ENCODE measurements at places on chromosomes 13 and 19.

DNA sequence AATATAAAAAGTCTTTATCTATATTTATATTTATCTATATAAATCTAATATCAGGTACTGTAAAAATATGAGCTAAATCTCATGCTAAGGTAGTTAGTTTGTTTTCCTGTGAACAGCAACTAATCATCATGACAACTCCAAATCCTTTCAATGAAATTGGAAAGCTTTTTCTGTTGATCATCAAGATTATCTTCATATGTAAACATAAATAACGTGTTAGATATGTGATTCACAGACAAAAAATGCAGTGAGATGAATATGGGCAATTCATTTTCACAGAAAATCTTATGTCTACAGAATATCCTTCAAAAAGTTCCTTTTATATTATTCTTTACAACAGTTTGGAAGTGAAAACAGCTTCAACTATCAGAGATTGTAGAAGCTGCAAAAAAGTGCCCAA, 41.7 kb upstream of the EEF1AKMT1 start:
- H3K27me3 ChIP-seq, result no peaks in the 10 kb centered on the region
- H3K27ac ChIP-seq, result no peak overlapping the region
- no peak for DNase-seq
- H3K4me3 ChIP-seq, result no peak overlapping the region
- H3K4me1 ChIP-seq, result no peaks in the 10 kb centered on the region

DNA sequence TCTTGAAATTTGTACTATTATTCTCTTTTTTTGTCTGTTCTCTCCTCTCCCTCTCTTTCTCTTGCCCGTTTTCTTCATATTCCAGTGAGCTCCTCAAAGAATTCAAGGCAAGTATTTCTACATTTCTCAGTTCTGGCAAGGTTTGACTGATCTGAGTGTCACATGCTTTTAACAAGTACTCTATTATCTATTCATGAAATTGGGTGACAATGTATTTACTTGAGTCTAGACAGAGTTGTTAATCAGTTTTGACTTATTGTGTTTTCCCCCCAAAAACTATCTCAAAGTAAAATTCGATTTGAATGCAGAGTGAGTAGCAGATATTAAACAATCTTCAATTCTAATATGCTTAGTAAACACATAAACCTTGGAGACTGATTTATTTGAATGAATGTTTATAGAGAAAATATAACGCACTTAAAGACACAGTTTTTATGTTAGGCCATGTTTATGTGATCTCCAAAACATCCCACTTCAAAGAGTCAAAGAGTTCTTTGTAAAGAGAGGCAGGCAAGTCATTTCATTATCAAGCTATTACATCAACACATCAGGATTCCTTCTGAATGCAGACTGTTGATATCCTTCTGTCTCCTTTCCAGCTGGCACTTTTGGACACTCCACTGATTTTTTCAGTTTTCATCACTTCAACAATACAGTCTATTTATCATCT, 166.6 kb downstream of the SLITRK6 start:
- no peaks in the 10 kb centered on the region for H3K4me1 ChIP-seq
- H3K36me3 ChIP-seq, result no peaks in the 10 kb centered on the region
- no peak for DNase-seq
- H3K27ac ChIP-seq, result no peak overlapping the region

GRCh38 chr13:44117351-44117750, 237.6 kb downstream of the LACC1 start:
- no peak overlapping the region for H3K27ac ChIP-seq
- H3K36me3 ChIP-seq, result no peaks in the 10 kb centered on the region
- no peak for DNase-seq
- H3K4me1 ChIP-seq, result 0 out of 2 replicates have a peak, but pooled peaks cover 2% of the 10 kb centered on the region
- H3K4me3 ChIP-seq, result no peak overlapping the region
- no peaks in the 10 kb centered on the region for H3K27me3 ChIP-seq

- no peaks in the 10 kb centered on the region for H3K4me1 ChIP-seq
- H3K36me3 ChIP-seq, result no peaks in the 10 kb centered on the region
- H3K4me3 ChIP-seq, result peak overlapping the region; percentile 79
- no peak for DNase-seq
- no peaks in the 10 kb centered on the region for H3K27me3 ChIP-seq
Observed at GRCh38 chr19:50835103-50835784, 1.9 kb upstream of the KLK15 start.

GRCh38 chr13:98020271-98020670, 66.8 kb downstream of the IPO5 start:
- no peak overlapping the region for H3K4me3 ChIP-seq
- DNase-seq, result no peak
- H3K27ac ChIP-seq, result no peak overlapping the region
- no peaks in the 10 kb centered on the region for H3K27me3 ChIP-seq
- no peaks in the 10 kb centered on the region for H3K4me1 ChIP-seq
- H3K36me3 ChIP-seq, result peaks cover 80% of the 10 kb centered on the region

Measured in H9 (cell line).